Stimulated activated CD4-positive, alpha-beta T cell treated with anti-CD3 and anti-CD28 coated beads, Interleukin-2, amount 100 ng/mL, for 48 hours (primary cell): ENCODE measurements at places on chromosomes 5 and 9.

DNA sequence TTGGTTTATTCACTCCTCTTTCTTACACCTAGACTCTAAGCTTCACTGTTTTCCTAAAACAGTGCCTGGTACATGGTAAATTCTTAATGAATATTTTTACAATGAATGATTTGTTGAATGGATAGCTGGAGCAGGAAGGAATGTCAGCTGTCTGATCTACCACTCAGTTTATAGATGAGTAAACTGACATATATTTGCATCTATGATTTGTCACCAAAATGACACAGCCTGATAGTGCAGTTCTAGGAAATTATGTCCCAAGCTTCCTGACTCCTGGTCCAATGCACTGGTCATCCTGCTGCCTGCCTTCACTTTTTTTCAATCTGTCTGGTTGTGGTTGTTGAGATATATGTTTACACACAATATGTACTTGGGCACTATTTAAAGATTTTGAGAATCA, 651.7 kb upstream of the WWC1 start:
- DNase-seq, result no peak

DNA sequence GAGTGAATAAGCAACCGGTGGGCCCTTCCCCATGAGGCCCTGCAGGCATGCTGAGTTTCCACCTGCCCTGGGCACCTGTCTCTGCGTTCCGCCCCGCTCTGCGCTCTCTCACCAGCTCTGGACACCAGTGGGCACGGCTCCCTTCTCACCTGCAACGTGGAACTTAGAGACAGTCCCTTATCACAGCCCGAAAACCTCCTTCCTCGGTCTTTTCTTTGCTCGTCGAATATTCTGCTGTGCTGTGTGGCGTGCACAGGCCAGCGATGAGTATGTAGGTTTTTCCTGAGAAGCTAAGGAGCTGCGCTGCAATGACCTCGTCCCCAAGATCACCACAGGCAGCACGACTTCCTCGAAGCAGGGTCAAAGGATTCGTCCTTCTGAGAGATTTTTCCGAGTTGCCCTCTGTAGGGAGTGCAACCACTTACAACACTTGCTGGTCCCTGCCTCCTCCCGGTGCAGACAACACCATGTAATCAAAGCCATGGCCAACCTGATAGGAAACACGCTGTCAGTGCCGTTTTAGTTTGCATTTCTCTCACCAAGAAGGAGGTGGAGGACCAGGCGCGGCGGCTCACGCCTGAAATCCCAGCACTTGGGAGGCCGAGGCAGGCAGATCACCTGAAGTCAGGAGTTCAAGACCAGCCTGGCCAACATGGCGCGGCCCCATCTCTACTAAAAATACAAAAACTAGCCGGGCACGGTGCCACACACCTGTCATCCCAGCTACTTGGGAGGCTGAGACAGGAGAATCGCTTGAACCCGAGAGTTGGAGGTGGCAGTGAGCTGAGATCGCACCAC, 27.2 kb upstream of the NOTCH1 start:
- no peak for DNase-seq

- DNase-seq, result no peak
Observed at GRCh38 chr9:127233989-127234388, 30.6 kb upstream of the GARNL3 start.

DNA sequence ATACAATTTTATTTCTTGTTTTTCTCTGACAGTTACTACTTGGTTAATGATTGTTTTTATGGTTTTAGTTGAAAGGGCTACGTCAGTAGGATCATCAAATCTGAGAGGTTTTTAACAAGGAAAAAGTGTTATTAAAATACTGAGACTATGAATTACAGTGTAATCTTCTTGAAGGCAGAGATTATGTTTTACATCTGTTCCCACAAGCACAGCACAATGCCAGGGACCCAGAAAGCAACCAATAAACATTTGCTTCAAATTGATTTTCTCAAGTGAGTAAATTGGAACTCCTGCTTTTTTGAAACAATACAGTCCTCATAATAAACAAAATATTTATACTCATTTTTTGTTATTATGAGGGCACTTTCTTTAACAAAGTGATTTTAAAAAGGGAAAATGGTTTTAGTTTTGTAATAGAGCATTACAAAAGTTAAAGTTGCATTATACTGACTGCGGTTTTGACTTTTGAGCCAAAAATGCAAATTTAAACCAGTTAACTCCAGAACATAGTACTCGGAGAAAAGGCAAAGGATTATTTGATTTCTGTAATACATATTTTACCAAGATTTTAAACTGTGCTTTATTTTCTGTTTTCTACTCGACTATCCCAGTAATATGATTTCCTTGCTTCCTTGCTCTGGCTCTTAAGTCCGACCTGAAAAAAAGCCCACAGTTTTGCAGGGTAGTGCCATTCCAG, 176.9 kb downstream of the GDNF start:
- DNase-seq, result no peak

GRCh38 chr9:111917201-111917600, 20.6 kb downstream of the UGCG start:
- DNase-seq, result no peak

- no peak for DNase-seq
Observed at GRCh38 chr5:105565531-105565930, 2002.9 kb upstream of the NUDT12 start.
